ENCODE measurements at places on chromosomes 11 and 22.

- DNase-seq: no peak
These were observed 976.3 kb upstream of the FAT3 start for GRCh38 chr11:91248199-91248807.

DNA sequence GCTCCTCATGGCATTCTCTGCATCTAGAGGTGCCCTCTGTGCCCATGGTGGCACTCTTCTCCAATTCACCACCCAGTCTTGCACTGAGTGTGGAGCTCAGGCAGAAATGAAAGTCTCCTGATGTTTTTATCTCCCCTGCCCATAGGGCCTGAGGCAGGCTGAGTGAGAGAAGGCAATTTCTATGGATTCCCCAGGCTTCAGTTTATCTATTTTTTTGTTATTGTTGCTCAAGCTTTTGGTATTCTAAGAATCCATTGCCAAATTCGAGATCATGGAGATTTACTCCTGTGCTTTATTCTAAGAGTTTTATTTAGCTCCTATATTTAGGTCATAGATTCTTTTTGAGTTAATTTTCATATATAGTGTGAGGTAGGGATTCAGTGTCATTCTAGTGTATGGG, 40.7 kb downstream of the TSPAN18 start:
- no peak for DNase-seq

GRCh38 chr11:32116668-32117067, 25.8 kb downstream of the RCN1 start:
- no peak for DNase-seq

DNA sequence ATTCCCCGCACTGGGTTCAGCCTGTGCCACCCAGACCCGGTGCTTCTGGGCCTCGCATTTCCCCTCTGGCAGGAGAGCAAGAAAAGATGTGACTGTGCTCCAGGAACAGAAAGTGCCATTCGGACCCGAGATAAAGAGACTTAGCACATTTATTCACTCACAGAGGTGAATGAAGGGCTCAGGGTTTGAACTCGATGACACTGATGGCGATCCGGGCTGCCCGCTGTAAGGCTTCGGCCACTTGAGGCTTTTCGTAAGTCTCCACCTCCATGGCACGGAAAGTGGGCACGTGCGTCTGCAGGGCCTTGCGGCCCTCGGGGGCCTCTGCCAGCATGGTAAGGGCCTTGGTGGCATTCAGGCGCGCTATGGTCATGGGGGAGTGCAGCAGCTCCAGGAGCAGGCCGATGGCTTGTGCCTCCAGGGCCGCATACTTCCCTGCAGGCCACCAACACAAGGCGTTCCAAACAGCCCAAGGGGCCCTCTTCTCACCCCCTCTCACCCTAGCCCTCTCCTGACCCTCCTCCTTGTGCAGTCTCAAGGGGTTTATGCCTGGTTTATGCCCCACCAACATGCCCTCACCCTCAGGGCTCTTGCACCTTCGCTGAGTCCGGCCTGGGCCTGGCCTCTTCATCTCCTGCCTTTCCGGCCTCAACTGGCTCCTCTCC, 10.9 kb upstream of the GNAZ start:
- no peak for DNase-seq

- no peak for DNase-seq
These were observed 560.9 kb upstream of the ANO5 start for GRCh38 chr11:21631991-21632390.

DNA sequence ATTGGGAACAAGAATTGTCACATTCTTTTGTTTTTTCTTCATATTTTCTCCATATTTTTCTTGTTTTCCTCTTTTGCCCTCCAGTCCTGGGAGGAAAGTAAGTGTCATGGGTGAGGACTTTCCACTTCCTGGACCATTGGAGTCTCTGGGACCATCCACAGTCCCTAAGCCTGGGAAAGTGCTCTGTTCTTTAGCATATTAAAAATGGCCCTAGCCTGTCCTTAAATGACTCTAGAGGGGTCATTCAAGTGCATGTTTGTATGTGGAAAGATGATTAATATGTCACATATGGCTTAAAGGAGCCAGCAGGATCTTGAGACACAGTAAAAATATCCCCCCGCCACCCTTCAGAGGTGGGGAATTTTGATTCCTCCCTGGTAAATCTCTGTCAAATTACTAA, 20.1 kb upstream of the SCGB1D1 start:
- DNase-seq: no peak

- no peak for DNase-seq
These were observed 72.5 kb upstream of the MYO18B start for GRCh38 chr22:25669253-25670069.

DNA sequence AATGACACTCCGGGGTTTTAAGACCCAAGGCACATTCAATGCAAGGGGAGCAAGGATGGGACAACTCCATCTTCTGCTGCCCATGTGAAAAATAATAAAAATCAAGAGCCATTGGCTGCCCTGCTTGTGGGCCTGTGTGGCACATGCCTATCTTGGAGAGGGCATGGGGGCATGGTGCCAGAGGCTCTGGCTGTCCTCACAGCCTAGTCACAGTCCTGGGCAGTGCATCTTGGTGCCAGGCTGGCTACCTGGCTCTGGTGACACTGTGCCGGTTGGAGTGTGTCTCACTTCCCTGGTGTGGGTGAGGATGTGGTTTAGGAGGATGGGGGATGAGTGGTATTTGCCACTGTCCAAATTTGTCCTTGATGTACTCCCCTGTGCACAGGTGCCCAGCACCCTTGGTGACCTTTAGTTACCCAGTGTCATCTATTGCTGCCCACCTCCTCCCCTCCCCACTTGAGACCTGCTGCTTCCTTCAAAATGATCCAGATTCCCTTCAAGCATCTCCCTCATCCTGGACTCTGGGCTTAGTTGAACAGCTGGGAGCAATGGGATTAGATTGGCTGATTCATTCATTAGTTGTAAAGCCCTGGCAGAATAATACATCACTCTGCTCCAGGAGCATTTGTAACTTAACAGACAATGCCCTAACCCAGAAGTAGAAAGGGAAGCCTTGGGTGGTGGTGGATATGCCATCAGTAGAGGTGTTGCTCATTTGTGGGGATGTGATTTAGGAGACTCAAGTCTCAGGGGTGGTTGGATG, 4.6 kb downstream of the TMEM86A start:
- DNase-seq: no peak

DNA sequence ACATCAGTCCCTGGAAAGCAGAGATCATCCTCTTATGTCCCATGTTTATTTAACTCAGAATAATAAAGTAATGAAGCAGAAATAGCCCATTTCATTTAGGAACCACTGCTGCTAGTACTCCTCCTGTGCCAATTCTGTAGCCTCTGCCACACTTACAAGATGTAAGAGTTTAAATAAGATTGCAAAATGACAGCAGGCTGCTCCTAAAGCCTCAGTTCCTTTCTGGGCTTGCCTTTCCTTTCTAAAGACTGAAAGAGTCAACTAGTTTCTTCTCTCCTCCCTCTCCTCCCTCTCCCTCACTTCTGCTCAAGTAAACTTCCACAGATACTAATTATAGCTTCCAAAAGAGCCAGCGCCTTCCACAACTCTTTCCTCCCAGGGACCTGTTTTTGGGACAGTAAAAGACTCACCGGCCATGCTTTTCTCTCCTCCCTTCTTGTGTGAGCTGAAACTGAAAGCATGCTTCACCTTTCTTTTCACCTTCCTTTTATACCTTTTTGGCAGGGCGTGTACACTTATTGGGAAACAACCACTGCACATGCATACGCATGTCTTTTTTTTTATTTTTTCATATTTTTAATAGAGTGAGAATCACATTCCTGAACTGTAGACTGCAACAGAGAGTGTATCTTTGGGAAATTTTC, 26.1 kb upstream of the CARD16 start:
- DNase-seq: no peak

DNA sequence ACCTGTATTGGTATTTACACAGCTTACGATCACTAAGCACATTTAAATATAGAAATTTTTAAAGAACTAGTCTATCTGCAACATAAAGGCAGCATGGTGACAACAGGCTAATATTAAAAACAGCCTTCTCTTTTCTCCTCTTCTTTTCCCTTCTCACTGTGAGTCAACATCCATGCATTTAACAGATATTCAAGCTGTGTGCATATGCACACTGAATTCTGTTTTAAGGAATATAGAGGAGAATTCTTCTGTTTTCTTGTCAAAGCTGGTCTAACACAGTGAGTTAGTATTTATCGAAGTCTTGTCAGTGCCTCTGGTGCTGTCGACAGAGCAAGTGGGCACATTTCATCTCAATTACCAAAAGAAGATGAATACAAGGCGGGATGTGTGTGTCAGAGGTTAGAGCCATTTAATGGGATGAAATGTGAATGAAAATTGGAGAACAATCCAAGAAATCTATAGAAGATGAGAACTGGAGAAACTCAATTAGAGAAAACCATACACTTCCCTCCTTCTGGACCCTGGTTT, 282.3 kb downstream of the FAT3 start:
- no peak for DNase-seq

- no peak for DNase-seq
These were observed 6.9 kb upstream of the TBC1D22A start for GRCh38 chr22:46755525-46755924.

DNA sequence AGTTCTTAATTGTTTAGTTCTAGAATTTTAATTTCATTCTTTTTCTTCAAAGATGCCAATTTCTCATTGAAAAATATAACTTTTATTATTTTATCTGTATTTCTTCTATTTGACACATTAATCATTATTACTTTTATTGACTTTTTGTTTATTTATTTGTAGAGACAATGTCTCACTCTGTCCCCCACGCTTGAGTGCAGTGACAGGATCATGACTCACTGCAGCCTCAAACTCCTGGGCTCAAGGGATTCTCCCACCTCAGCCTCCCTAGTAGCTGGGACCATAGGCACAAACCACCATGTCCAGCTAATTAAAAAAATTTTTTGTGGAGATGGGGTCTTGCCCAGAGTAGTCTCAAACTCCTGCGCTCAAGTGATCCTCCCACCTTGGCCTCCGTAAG, 30.3 kb upstream of the FBLN1 start:
- DNase-seq: no peak

DNA sequence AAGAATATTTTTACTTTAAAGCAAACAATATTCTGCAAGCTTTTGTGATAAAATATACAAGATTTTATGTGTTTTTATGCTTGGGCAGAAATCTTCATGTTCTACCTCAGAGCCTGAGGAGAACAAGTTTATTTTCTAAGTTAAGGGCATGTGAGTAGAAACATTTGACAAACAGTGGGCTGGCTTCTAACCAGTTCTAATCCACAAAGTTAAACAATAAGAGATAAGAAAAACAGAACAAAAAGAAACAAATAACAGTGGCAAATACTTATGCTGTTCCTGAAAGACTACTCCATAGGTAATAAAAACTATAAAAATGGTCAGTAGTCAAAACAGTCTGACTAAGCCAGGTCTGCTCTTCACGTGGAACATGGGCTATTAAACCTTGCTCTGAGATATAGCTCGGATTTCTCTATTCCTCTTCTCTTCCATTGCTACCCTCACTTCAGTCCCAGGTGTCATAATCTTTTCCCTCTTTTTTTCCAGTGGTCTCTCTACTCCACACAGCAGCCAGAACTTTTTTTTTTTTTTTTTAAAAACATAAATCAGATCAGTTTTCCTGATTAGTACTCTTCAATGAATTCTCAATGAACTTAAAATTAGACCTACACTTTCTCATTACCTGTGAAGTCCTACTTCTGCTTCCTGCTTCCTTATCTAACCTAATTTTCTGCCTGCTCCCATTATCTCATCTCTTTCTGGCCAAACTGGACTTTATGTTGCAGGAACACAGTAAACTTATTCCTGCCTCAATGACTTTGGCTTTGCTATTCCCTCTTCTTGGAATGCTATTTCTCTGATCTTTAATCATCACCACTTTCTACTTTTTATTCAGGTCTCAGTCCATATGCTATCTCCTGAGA, 671.1 kb upstream of the CCDC90B start:
- DNase-seq: no peak

- no peak for DNase-seq
These were observed 193.5 kb upstream of the PITPNB start for GRCh38 chr22:28112548-28113043.

- DNase-seq: no peak
These were observed 44.0 kb upstream of the ATXN10 start for GRCh38 chr22:45627489-45628233.

GRCh38 chr22:24133187-24133965, 47.9 kb upstream of the SUSD2 start:
- DNase-seq: no peak

GRCh38 chr11:48341466-48341865, 16.7 kb downstream of the OR4C3 start:
- DNase-seq: no peak

GRCh38 chr11:43868852-43869567, 11.6 kb upstream of the ALKBH3 start:
- DNase-seq: no peak

- no peak for DNase-seq
These were observed 186.8 kb downstream of the ETS1 start for GRCh38 chr11:128400382-128401203.

- no peak for DNase-seq
These were observed 20.1 kb downstream of the SERPIND1 start for GRCh38 chr22:20793748-20794649.

- no peak for DNase-seq
These were observed 77.3 kb upstream of the SHISAL1 start for GRCh38 chr22:44389926-44390612.

- DNase-seq: no peak
These were observed 16.6 kb downstream of the WNT11 start for GRCh38 chr11:76189682-76190081.

- DNase-seq: no peak
These were observed 161.5 kb upstream of the NECTIN1 start for GRCh38 chr11:119890466-119890865.

GRCh38 chr22:22349455-22349836, 104.9 kb downstream of the VPREB1 start:
- DNase-seq: no peak

DNA sequence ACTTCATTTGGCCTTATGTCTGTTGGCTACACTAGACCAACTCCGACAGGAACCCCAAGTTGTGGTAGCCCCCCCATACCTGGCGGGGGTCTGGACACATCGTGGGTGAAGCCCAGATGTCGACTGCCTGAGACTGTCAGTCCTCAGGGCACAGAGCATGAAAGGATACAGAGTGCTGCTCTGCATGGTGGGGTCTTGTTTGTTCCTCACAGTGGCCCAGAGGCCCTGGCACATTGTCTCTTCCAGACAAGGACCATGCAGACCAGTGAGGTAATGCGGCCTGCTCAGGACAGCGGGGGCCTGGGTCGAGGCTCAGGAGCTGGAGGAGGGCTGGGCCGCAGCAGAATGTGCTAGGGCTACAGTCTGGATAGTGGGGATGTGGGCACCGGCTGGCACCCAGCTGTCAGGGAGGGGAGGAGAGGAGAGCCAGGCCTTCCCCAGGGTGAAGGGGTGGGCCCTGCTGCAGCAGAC, 14.6 kb downstream of the CAPN5 start:
- DNase-seq: no peak

DNA sequence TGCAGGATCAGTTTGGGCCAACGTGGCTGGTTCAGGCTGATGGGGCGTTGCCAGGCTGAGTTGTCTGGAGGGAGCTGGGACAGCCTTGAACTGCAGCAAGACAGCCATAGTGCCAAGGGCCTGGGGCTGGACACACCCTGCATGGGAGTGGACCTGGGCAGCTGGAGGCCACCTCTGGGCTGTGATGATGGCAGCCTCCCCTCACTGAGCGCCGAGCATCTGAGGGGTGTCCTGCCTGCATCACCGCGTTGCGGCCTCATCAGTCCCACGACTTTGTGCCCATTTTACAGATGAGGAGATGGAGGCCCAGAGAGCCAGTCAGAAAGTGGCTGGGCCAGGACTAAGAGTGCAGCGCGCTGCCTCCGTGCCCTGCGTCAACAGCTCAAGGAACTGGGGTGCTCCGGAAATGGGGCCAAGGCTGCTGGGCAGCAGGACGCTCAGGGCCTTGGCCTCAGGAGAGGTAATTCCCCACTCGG, 590 bp upstream of the TSPO start:
- DNase-seq: no peak

GRCh38 chr11:9367551-9367950, 16.9 kb upstream of the IPO7 start:
- no peak for DNase-seq

GRCh38 chr11:560305-561147, at the start of the genes LMNTD2 and RASSF7:
TSS of gene LMNTD2 (minus strand) at chr11:560738. CDS start at chr11:560716, 22 bp downstream.
TSS of gene RASSF7 (plus strand) at chr11:560970. CDS start at chr11:561769, 799 bp downstream.
- DNase-seq: peak; percentile 65

All from caudate nucleus (tissue), 63 donors.